ENCODE measurements at places on chromosomes 2 and 18.

DNA sequence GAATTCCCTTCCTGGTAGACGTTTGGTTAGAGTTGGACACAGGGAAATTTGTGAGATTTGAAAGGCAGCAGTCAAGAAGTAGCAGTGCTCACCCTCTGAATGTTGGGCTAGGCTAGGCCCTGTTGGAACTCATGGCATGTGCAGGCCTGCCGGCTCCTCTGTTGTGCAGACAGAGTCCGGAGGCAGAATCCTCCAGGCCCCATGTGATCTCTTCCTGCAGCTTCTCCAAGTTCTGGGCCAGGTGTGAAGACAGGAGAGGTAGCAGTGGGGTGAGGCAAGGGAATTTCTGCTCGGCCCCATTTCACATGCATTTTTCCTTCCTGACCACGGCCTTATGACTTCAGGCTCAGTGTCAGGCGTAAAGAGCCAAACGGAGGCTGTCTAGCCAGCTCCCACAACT lies 36.9 kb upstream of the RAB31 start:
- DNase-seq: no peak

- DNase-seq: no peak
Observed at GRCh38 chr2:74226648-74227213, 28.3 kb downstream of the MTHFD2 start.

DNA sequence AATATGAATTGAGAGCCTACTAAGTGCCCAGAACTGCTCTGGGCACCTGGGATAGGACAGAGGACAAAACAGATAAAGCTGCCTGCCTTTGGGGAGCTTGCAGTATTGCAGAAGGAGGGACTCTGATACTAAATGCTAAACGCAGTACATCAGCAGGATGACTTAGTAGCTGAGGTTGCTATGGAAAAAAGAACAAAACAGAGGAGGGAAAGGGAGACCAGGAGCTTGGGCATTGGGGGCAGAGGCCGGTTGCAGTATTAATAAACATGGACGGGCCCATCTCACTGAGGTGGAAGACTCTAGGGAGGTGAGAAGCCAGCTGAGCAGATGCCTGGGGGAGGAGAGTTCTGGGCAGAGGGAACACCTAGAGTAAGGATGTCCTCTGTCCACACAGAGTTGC lies 66.1 kb upstream of the SP3 start:
- DNase-seq: no peak

DNA sequence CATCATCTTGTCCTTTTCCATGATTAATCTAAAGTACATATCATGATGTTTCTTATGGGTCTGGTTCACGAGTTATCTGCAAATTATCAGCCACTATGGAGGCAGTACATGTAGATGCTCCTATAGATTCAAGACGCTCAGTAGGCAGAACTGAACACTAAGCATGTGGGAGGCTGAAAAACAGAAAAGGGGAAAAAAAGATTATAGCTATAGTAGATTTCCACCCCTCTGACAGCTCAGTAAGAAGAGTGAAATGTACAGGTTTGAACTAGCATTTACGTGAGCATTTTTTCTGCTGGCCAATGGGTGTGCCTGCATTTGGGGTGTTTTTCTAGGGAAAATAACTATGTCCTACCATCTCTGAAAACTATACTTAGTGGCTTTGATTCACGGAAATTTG lies 308.9 kb downstream of the ZEB2 start:
- DNase-seq: no peak

GRCh38 chr2:18600255-18600613 lies 10.9 kb upstream of the NT5C1B start:
- DNase-seq: no peak

DNA sequence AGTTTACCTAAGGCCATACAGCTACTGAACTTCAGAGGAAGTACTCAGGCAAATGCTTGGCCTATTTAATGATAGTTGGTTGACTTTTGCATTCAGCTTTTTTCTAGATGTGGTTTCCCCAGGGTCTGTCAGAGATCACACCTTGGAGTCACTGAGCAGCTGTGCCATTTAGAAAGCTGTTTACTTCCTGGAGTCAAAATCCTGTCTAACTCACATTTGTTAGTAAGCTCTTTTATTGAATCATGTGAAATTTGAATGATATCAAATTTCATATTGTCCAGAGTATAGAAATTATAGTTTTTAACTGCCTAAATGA lies 7.6 kb upstream of the TRIB2 start:
- DNase-seq: no peak

DNA sequence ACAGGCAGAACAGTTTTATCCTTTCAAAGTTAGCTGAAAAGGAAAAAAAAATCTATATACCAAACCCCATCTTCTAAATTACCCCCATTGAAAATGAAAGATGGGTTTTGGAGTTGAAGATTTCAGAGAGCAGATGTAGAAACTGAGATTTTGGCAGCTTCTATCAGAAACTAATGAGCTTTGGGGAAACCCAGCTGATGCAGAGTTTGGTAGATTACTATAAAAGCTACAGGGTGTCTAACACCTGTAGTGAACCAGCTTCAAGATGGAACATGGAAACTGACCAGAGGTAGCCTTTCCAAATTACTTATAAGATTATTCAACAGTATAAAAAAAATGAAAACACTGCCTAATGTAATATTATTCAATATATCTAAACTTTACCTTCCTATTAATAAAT lies 583.1 kb downstream of the XIRP2 start:
- no peak for DNase-seq

DNA sequence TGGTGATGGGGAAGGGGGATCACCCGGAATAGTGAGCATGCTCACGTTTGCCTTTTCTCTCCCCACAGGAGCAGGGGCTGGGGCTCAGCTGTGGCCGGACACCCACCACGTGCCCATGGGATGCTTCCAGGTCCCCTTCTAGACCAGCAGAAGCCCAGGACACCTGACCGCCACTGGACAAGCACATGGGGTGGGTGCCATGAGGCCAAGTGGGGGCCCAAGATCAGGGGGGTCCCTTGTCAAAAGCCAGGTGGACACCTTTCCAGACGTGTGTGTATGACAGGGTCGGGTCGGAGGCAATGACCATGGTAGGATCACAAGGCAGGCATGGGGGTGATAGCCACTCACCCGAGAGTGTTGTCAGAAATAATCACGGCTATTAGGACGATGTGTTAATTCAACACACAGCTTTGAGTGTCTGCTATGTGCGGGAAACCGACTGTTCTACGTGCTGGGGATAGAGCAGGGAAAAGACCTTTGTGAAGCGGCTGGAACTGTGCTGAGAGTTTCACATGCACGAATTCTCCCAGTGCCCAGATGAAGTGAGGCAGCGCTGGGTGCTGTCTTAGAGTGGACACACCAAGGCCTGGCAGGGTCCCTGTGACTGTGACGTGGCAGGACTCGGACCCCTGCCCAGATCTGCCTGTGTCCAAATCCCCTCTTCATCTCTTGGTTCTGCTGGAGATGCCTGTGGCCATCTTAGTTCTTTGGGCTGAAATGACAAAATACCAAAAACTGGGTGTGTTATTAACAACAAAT lies 244.7 kb downstream of the NDUFA10 start:
- no peak for DNase-seq

- DNase-seq: no peak
Observed at GRCh38 chr2:195561116-195561921, 95.7 kb upstream of the SLC39A10 start.

GRCh38 chr2:177275743-177276055 lies 11.2 kb upstream of the NFE2L2 start:
- no peak for DNase-seq

GRCh38 chr2:229856413-229856812 lies 65.4 kb downstream of the TRIP12 start:
- no peak for DNase-seq

All from NCI-H345 (cell line).